Activated CD4-positive, CD25-positive, alpha-beta regulatory T cell treated with anti-CD3 and anti-CD28 coated beads, Interleukin-2, amount 50 U/mL, for 72 hours (primary cell): ENCODE measurements at places on chromosomes 6 and 20.

- DNase-seq: no peak
Observed at GRCh38 chr6:3423439-3424184, 33.2 kb downstream of the SLC22A23 start.

GRCh38 chr20:54633374-54634355 is 158.3 kb downstream of the DOK5 start:
- DNase-seq: no peak

DNA sequence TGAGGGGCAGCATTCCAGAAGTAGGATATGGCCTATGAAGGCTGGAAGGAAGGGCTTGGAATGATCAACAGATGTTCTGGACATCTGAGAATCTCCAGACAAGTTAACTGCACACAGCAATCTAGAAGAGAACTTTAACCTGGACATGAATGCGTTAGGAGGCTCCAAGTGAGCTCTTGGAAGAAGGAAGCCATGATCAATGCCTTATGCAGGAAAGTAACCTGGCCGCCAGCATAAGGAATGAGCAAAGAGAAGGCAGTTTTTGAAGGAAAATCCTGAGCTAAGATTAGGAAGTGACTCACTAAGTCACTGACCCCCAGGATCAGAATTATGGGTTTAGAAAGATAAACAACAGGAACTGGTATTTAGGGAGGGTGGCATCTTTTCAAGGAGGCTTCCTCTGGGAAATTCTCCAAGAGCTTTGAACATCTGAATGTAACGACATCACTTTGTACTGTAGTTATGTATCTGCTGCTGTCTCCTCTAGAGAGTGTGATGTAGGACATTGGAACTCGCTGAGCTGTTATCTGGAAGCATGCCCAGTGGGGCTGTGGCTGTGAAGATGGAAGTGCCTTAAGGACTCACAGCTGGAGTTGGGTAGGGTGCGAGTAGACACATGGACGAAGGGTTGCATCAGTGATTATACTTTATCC is 236.8 kb downstream of the PACRG start:
- DNase-seq: no peak

- no peak for DNase-seq
Observed at GRCh38 chr6:157226761-157227160, 96.6 kb downstream of the TMEM242 start.

- no peak for DNase-seq
Observed at GRCh38 chr6:148086843-148087242, 255.8 kb upstream of the SASH1 start.

DNA sequence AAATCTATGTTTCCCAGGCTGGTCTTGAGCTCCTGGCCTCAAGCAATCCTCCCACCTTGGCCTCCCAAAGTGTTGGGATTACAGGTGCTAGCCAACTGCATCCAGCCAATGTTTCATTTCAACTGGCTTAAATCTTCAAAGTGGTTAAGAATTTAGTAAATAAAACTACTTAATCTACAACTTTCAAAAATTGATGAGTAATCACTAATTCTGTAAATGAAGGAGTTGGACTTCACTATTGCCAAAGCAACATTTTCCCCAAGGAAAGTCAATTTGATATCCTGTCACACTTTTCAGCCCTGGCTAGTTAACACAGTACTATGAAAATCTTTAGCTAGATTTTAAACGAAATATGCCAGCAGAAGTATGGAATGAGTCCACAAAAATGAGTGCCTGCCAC is 3.8 kb downstream of the TOMM6 start:
- no peak for DNase-seq

DNA sequence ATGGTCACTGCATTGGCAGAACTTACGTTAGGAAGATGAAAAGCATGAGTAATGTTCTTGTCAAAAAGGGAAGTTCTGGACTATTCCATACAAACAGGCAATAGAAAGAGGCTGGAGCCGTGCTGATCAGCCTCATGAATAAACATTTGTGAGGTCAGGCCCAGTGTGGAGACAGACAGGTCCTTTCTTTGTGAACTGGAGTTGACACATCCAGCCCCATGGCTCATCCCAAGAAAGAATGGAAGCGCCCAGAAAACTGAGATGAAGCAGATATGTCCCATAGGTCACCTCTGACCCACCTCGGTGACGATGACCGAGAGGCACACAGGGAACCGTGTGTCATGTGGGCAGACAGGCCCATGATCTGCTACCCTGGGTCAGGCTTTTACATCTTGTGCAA is 276.0 kb upstream of the SGK1 start:
- DNase-seq: no peak

GRCh38 chr6:160792708-160793107 is 90.7 kb downstream of the PLG start:
- no peak for DNase-seq

DNA sequence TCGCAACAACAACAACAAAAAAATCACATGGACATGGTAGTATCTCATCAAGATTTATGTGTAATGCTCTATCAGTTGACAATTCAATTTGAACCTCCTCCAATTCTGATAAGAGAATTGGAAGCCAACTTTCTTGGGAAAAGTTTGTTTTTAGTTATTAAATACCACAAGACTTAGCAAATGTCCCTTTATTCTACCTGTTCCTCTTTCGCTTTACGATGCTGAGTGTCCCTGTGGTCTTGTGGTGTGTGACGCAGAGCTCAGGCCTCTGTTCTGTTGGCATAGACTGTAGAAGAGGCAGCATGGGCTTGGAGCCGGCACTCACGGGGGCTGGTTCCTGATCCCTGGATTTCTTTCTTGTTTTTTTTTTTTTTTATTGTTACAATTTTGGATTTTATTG is 76.7 kb downstream of the PSMB1 start:
- DNase-seq: no peak

DNA sequence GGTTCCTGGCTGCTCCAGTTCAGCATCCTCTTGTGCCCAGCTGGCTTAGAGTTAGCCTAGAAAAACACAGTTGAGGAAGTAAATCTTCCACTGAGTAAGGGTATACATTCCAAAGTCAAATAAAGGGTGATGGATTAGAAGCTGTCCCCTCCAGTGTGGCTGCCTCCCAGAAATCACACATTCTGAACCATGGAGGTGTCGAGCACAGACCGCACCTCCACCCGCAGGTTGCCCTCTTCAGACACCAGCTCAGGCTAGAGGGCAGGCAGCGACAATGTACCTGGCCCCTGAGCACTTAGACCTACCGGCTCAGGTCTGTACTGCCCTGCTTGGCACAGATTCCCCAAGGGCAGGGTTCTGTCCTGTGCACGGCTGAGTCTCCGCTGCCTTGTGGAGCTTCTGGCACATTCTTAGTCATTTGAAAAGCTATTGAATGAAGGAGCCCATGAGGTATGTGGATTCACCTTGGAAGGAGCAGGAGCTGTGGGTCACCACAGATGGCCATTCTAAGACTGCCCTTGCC is 118.1 kb downstream of the FAM120B start:
- no peak for DNase-seq
